Daoy (cell line): ENCODE measurements at places on chromosomes 4 and X. TPM values are rescaled to one million over a fixed set of nuclear protein-coding genes. Genes with fewer than 3 reads are reported as not detected.

The NALF2 gene
- 0.06 and 0.51 TPM in 2 replicates for total RNA-seq

The SPANXN4 gene
- not detected in 2 replicates for total RNA-seq

The SEC24D gene
- total RNA-seq = 18.2 and 27.1 TPM in 2 replicates

The VCX2 gene
- not detected in 2 replicates for total RNA-seq

The TMPRSS11B gene
- not detected in 2 replicates for total RNA-seq

DNA sequence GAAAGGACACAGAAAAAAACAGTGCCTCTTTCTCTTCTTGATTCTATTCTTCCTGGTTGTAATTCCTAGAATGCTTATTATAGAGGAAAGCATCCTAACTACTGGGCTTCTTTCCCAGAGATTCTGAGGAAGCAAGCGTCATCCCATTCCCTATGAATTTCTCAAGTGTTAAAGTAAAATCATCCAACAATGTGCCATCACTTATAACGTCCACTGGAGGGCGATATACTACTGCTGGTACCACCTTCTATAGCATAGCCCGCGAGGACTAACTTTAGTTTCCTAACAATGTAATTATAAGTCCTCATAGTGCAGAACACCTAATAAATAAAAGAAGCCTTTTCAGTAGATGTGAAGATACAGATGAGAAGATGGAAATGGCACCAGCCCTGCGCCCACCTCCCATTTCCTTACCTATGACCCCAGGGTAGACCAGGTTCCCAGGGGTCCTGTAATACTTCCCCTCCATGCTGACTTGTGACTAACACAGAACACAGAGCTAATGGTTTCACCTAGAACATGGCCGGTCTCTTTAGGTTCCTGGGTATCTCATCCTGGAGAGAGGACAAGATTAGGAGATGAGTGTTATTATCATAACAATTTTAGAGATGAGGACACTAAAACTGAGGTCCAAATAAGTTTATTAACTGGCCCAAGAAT is 4.2 kb downstream of the CENPVL3 start:
- peak; percentile 13 for DNase-seq

- no peak for DNase-seq
Observed at GRCh38 chrX:55026143-55026542, 4.6 kb downstream of the ALAS2 start.
